ENCODE measurements at places on chromosomes 7 and 10.

GRCh38 chr10:121598263-121599249, at the start of gene FGFR2:
Gene FGFR2 (minus strand): TSS chr10:121598444. CDS start chr10:121593817, 4,627 bp downstream.
- peak; percentile 22 for DNase-seq

DNA sequence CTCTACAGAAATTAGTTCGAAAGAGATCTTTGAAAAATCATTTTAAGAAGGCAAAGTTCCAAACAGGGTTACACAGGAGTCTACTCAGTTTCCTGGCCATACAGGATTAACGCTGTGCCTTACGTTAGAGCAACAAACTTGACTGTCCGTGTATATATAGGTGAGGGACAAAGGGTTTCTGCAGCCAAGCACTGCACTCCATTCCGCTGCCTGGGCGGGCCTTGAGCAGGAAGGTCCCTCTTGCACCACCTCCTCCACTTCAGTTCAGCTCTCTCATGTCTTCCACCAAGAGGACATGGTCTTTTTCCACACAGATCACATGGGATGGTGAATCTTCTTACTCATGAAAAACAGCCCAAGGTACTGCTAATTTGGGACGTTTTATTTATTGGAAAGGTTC, 43.2 kb downstream of the MCMBP start:
- DNase-seq = no peak

- no peak for DNase-seq
Observed at GRCh38 chr10:97062456-97062855, 123.3 kb downstream of the SLIT1 start.

DNA sequence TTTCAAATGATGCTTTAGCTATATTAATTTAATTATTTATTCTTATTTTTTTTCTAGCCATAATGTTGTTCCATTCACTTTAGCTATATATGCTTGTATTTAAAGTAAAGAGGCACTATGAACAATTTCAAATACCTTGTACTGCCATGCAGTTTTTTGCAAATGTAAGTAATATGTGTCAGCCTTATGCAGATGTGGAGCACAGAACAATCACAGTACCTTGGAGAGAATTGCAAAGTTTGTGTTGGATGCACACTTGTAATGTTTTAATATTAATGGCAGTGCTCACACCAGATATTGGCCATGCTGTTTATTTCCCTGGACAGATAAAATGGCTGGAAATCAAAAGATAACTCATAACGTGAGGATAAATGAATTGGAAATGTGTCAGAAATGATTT, 663.5 kb upstream of the SEMA3D start:
- no peak for DNase-seq

GRCh38 chr10:120666308-120666707, 184.9 kb upstream of the WDR11 start:
- DNase-seq = no peak

DNA sequence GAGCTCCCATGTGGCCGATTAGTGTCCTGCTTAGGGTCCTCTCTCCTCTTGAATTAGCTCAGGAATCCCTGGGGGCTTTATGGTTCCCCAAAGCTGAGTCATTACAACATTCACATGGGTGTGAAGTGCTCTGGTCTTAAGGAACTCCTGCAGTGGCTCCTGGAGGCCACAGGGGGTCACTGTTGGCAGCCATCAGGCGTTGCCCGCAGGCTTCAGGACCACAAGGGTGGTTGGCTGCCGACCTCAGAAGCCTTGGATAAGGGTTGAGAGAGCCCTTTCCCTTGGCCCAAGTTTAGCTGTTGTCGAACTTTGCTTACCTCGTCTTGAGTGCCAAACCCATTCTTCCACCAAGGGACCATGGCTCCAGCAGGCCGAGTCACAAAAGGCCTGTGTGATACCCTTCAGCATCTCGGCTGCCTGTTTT, 61.7 kb downstream of the SH2D4B start:
- peak; percentile 56 for DNase-seq

DNA sequence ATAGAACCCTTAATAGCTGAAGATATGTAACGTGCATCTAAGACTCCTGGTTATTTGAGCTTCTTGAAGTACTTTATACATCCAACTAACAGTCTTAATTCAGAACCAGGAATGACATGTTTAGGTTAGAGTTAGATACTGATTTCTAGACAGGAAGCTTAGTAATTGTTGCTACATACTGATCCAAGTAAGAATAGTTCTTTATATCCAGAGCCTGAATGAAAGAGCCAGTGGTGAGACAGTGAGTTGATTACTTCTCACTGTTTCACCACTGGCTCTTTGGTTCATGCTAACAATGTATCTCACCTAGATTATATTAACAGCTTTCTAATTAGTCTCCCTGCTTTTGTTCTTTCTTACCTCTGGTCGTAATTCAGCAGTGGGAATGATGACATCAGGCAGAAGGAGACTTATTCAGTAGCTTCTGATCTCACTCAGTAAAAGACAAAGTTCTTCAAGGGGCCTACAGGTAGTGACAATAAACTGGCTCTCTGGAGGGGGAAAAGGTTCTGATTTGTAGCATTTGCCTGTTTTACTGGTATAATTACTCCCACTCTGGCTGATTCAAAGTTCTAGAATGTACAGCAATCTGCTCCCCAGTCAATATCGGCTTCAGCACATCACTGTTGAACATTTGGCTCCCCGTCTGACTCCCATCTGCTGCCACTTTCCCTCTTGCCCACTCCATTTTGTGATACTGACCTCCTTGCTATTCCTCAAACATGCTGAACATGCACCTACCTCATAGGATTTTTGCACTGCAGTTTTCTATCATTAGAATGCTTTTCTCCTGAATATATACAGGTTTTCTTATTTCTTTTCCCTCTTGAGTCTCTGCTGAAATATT, 29.1 kb downstream of the MCU start:
- DNase-seq = no peak

DNA sequence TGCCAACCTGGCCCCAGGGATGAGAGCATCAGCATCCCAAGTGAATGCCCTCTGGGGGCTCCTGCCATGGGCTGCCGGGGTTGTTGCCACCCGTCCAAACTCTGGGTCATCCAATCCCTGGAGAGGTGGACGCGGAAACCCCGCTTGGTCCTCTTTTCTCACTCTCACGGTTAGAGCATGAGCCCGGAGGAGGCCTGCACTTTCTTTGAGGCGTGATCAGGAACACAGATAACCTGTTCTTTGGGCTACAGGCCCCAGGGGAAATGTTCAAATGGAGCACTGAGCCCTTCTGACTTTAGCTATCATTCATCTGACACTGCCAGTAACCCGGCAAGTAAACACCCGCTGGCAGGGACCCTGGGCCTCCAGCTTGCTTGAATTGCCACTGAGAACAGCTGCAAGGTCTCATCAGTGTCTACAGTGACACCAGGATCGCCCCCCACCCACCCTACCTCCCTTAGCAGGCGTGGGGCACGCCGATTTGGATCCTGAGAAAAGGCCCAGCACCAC, 29.4 kb upstream of the SLF2 start:
- DNase-seq = no peak

DNA sequence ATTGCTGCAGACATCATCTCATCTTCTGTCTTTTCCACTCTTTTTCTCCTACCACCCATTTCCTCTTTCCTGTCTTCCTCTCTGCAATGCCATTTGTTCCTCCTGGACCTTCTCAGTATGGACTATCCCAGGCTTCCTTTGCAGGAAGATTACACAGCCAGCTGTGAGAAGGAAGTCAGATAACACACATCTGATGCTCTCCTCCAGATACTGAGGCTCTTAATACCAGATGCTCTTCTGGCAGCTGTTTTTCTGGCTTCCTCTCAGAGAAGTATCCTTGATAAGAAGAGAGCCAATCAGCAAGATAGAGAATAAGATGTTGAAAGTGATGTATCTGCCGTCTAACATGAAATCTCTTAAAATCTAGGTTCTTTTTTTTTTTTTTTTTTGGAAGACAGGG, 14.4 kb downstream of the KIAA1217 start:
- no peak for DNase-seq

- DNase-seq = no peak
Observed at GRCh38 chr7:117385363-117386109, 41.8 kb downstream of the ASZ1 start.

GRCh38 chr10:63003816-63004453, 129.2 kb upstream of the NRBF2 start:
- DNase-seq = no peak

DNA sequence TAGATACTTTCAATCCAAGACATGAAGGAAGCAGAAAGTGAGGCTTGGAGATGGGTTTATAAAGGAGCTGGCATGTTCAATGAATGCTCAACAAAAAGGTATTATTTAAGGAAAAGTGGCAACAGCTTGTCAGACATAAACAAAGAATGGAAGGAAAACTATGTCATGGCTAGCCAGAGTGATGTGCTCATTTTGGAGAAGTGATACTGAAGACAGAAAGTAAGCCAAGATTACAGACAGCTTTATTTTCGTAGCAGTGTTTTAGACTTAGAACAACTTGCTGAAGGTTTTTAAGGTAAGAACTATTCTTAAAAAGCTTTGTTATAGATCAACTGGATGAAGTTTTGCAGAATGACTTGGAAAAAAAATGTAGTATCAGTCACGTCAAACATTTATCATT, 160.5 kb upstream of the FERD3L start:
- DNase-seq = no peak

GRCh38 chr7:3289996-3290395, 11.1 kb upstream of the SDK1 start:
- DNase-seq = no peak

GRCh38 chr10:29736366-29737073, 101.7 kb upstream of the SVIL start:
- peak; percentile 45 for DNase-seq

DNA sequence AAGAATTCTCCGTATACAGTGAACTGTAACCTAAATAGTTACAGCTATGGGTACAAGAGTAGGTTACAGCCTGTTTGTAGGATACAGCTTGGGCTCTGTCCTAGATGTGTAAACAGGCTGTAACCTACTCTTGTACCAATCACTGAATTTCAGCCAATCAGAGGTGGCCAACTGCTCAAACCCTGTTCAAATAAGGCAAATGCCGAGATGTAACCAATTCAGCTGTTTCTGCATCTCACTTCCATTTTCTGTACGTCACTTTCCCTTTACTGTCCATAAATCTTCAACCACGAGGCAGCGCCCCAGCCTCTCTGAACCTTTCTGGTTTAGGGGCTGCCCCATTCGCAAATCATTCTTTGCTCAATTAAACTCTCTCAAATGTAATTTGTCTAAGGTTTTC, 8.3 kb upstream of the MMP21 start:
- DNase-seq = no peak

DNA sequence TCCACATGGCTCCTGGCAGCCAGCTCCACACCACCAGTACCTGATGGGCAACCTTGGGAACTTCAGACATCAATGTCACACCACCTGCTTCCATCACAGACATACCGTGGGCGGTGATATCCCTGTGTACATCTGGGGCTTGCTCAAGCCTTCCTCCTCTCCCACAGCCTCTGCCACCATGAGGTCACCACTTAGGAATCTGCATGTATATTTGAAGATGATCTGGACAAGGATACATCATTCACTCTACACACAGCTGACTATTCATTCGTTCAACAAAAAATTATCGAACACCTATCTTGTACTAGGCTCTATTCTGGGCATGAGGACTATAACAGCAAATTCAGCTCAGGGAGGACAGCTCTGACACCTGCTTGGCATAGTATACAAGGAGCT, 6.8 kb downstream of the DLG5 start:
- DNase-seq = no peak

DNA sequence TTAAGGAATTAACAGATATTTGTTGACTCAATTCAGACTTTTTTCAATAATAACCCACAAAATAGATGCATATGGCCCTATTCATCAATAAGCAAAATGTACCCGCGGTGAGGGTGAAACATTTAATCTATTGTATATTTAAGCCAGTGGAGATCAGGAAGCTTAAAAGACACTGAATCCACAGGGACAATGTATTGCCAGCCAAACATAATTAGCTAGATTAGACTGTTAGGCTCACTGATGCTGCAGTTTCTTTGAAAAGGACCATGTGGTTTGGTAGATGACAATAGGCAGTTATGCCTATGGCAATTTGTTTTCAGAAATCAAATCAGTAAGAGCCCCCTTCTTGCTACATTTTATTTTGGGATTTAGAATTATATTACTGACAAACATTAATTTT, 87.3 kb upstream of the PLXDC2 start:
- no peak for DNase-seq

GRCh38 chr7:484356-485101, 35.1 kb downstream of the PDGFA start:
- no peak for DNase-seq

DNA sequence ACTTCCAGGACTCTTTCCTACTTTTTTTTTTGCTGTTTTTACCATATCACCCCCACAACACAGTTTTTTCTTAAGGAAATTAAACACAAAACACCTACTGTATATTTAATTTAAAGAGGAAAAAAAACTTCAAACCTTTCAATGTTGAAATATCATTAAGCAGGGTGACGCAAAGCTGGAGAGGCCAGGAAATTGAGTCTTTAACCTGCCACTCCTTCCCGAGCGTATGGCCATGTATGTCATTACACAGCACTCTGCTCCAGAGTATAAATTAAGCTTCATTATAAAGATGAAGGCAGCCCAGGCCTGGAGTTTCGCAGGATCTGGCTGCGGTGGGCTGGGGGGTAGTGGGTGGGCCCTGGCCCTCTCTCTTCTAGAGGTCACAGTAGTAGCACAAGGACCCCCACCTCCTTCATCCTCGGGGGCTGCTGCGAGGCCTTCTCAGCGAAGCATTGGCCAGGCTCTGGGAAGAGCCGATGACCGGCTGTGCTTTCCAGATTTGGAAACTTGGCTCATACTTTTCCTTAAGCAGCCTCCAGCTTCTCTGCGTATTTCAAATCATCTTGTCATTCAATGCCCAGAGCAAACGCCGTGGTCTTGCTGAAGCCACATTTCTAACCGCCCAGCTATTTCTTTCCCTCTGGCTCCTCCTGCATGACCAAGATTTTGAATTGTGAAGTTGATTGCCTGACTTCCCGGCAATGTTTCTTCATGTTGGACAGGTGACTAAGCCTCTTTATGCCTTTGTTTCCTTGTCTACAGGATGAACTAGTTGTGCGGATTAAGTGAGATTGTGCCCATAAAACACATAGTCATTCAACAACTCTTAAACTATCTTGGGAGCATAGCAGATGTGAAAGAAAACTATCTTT, 765.1 kb downstream of the SUGCT start:
- no peak for DNase-seq
